ENCODE measurements at places on chromosomes 11 and 22.

GRCh38 chr11:5298451-5298850 lies 3.3 kb downstream of the OR51B4 start:
- DNase-seq, result no peak

DNA sequence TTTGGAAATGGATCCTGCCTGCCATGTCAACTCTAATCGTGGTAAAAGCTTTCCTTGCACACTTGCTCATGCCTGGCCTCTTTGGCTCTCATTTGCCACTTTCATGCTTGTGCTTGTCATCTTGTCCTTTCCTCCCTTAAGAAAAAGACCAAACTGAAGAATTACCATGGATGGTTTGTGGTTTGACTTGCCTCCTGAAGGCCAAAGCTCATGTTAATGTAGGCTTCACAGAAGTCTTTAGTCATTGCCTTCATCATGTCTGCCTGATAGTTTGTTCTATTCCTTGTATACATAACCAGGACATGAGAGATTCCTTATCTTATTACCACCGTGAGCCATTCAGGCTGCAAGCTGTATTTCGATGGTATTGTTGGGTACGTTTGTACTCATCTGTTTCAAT lies 17.3 kb downstream of the TEAD1 start:
- DNase-seq, result no peak

DNA sequence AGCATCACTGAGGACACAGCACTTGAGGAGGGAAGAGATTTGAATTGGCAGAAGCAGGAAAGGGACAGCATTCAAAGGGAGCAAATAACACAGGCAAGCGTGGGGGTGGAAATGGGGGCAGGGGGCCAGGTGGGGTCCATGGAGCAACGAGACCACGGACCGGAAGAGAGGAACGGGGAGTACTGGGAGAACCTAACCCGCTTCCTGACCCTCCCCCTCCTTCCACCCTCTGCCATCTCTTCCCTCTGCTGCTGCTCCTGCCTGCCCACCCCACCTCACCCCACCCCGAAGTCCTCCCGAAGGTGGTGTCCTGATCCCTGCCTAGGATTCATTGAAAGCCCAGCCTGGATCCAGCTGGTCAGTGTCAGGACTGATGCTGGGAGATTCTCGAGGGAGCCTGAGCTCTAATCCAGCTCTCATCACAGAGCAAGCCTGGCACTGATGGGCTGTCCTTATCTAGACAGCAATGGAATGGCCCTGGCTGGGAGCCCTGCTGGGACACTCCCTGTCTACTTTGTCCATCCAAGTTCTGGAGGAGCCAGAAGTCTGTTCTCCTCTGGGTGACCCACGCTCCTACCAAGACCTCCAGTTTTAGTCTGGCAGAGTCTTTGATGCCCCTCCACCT lies 105.0 kb downstream of the TRIM29 start:
- no peak for DNase-seq

DNA sequence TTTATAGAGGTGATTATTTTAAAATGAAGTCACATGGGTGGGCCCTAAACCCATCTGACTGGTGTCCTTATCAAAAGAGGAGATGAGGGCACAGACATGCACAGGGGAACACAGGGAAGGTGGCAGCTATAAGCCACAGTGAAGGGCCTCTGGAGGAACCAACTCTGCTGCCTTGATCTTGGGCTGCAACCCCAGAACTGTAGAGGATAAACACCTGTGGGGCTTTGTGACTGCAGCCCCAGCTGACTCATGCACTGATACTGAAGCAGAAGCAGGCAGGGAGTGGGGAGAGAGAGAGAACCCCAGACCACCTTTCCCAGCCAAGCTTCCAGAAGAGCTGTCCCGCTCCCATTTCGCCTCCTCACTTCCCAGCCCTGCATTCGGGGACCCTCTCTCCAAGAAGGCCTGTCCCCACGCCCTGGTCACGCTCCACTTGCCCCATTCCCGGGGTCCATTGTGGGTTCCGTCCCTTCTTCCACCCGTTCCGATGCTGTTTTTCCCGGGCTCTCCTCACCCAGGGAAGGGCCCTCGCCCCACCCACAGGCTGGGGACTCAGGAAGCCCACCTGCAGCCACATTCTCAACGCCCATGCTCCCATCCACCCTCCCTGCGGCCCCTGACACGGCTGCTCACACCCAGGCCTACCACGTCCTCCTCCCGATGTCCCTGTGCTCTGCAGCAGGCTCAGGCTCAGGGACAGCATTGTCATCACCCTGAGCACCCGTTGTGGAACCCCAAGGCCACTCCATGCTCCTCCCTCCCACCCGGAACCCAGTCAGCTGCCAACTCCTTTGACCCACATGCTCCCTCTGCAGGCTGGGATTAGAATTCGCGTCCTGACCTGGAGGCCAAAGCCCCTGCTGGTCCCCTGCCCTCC lies 90.8 kb upstream of the SHANK2 start:
- DNase-seq, result peak; percentile 31

DNA sequence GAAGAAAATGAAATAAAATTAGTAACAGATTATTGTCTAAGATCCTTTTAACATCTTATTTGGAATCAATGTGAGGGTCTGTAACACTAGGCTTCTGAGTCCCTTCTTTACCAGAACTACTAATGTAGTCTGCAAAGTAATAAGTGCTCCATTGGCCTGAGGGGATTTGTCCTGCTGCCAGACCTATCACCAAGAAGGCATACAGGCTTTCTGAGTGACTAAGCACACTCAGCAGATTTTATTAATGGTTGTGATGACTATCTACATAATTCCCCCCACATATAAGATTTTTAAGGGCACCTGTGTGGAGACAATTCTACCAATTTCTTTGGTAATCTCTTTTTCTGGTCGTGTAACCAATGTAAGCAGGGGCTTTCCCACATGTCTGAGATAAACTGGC lies 365.0 kb upstream of the FAT3 start:
- no peak for DNase-seq

- DNase-seq, result no peak
Measured at GRCh38 chr11:47004595-47005033, 68.1 kb downstream of the CSTPP1 start.

DNA sequence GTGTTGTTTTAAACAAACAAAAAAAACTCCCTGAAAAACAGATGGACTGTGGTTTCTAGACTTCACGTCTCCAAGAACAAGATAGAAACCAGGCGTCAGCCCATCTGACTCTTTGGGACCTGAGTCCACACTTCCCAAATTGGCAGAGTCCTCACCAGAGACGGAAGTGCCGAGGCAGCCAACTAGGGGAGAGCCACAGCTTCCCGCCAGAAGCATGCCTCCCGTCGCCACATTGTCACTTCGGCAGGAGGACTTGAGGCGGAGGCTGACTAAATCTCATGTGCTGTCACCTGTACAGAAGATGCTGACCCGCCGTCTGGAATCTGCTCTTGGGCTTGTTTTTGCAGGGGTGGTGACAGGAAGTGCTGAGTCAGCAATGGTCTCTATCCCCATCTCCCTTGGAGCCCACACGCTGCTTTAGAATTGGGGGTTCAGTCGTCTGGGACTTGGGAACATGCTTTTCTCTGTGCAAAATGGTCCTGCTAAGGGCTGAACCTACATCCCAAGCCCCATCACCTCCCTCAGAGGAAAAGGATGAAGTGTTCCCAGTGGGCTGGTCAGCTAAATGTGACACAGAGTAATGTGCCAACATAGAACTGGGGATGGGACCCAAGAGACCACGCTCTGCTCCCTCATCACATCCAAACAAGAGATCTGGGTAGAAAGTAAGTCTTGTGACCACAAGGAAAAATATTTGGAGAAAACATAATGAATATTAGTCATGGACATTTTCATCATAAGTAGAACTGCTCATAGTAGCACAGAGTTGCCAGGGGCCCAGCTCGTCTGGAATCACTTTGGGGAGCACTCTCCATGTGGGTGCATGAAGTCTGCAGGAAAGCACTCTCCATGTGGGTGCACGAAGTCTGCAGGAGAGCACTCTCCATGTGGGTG lies 152.9 kb downstream of the SNX19 start:
- DNase-seq, result no peak

GRCh38 chr11:36684840-36685801 lies 87.1 kb upstream of the RAG2 start:
- DNase-seq, result no peak

DNA sequence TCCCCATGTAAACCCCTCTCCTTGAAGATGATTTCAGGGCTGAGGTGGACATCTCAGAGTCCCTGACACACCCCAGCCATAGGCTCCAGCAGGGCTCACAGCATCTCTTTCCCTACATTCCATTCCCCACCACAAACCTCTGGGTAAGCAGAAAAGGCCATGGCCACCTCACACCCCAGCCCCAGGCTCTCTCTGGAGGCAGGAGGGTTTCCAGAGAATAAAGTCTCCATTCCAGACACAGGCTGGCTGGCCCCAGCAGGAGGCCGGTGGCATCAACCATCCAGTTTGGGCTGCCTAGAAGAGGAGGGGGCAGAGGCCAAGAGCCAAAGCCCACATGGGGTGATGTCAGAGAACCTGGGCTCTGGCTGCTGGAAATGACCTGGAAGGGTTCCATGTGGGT lies 61.4 kb downstream of the TP53I11 start:
- no peak for DNase-seq

- no peak for DNase-seq
Measured at GRCh38 chr11:83715927-83716535, 429.9 kb upstream of the CCDC90B start.

DNA sequence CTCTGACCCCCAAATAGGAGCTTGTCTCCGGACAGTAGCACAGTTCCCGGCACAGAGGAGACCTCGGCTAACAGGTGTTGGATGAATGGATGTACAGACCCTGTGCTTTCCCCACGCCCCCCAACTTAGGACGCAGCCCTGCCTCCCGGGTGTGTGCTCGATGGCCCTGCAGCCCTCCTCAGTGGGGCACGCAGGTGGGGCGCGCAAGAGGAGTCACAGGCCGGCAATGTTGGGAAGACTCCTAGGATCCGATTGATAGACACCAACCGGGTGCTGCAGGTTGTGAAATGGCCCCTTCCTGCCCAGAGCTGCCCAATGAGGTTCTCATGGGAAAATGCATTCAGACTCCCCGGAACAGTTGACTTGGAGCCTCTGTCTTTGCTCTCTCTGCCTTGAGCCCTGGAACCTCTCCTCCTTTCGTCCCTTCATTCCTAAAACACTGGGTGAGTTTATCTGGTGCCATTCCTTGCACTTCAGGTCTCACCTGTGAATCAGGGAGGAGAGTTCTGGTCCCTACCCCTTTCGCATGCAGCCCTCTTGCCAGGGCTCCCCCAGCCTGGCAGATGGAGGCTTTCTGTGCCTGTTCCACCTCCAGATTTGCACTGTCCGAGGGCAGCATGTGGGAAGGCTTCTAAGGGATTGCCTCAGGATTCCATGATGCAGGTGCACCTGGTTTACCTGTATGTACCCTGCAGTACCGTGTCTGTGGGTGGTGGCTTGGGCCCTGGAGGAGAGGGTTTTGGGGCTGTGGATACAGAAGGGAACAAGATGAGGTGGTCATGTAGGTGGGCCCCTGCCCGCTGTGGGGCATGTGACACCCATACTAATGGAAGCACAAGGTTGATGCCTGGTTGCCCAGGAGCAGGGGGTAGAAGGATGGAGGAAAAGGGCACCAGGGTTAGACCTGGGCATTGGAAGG lies 1.2 kb downstream of the MICALL1 start:
- DNase-seq, result no peak

GRCh38 chr11:74839971-74840370 lies 91.3 kb downstream of the RNF169 start:
- DNase-seq, result no peak

DNA sequence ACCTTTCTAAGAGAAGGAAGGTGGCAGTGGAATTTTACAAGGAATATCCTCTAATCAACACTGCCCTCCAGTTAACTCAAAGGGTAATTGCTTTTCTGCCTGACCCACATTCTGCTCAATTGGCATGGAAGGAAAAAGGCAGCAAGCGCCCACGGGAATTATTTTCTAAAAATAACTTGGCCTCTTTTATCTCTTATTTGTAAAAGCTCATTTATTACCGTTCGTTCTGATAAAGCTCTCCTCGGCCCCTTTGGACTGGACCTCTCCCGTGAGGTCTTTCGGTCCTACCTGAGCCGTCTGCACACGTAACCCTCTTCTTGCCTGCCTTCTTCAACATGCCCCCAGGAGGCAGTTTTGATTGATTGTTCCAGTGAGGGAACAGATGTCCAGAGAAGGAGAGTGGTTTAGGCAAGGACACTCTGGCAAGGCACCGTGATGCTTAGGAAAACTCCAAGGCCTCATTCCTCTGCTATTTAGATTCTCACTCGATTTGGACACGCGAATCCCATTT lies 53.2 kb upstream of the CRTAM start:
- no peak for DNase-seq

- no peak for DNase-seq
Measured at GRCh38 chr22:41198027-41198580, 7.0 kb upstream of the L3MBTL2 start.

DNA sequence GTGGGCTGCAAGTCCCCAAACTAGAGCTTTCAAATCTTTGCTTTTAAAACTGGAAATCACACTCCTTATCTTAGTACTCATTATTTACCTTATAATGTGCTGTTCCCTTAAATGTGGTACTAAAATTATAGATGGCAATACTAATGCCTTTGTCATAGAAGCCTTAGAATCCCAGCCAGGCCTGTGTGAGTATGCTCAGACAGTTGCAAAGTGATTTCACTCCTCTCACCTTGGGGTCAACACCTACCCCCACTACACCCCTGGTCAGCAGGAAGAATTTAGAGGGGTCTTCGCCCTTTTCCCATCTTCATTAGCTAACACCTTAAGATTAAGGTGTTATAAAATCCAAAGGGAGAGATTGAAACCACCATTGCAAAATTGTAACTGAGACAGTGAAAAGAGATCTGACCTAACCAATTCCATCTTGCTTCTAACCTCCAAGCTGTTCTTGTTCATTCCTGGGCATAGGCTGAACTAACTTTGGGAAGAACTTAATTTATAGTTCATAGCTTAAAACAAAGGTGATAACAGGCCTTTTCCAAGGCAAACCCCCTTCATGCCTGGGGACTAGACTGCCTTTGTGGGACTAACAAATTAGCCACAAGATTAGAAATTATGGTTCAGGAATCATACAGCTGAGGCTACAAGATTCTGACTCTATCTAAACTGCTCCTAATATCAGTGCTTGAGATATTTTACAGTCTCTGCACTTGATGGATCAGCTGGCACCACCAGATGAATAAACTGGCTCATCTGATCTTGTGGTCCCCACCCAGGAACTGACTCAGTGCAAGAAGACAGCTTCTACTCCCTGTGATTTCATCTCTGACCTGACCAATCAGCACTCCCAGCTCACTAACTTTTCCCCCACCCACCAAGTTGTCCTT lies 10.4 kb upstream of the MRPL17 start:
- DNase-seq, result no peak

GRCh38 chr11:105705786-105706530 lies 96.1 kb downstream of the GRIA4 start:
- no peak for DNase-seq

DNA sequence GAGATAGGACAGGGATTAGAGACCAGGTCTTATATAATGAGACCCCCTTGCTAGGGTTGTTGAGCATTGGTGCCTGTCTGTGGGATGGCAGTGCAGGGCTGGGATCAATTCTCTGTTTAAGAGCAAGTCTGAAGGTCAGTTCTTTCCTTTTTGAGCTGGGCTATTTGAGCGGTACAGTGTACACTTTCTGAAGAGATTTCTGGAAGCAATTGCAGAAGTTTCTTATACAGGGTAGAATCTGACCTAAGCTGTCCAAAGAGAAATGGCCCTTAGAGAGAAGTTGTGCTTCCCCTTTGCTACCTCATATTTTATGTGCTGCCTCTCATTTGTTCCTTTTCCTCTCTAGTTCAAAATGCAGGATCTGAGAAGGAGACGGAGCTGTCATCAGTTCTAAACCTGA lies 35.8 kb downstream of the CSTPP1 start:
- DNase-seq, result no peak

Data from renal cortex interstitium (tissue), 15 donors.